ENCODE measurements at places on chromosomes 6 and 20.

- DNase-seq = no peak
These were observed 17.8 kb upstream of the TCF21 start for GRCh38 chr6:133871131-133871530.

DNA sequence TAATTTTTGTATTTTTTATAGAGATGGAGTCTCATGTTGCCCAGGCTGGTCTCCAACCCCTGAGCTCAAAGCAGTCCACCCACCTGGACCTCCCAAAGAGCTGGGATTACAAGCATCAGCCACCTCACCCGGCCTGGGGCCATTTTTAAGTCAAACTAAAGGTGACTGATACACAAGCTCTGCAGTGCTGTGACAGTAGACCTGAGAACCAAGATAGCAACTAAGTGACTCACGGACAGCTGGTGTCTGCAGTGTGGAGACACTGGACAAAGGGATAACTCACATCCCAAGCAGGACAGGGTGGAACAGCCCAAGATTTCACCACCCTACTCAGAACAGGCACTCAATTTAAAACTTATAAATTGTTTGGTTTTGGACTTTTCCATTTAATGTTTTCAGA, 402.5 kb downstream of the CD83 start:
- no peak for DNase-seq

GRCh38 chr20:56795492-56795891, 166.4 kb downstream of the TFAP2C start:
- no peak for DNase-seq

DNA sequence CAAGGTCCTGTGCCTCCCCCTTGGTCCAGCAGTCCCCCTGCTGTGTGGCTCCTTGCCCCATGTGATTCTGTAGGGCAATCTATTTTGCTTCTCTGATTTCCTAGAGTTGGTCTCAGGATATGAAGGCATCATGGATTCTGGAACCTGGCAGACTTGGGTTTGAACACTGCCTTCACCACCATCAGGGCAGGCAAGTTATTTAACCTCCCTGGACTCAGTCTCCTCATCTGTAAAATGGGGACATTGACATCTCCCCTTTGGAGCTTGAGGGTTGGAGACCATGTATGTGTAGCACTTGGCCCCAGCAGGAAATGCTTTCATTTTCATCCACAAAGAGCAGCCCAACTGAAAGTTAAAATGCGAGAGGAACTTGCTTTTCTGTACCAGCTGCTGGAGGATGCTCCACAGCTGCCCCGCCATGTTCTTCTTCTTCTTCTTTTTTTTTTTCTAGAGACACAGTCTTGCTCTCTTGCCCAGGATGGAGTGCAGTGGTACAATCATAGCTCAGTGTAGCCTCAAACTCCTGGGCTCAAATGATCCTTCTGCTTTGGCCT, 6.7 kb downstream of the TOX2 start:
- DNase-seq = no peak
